ENCODE measurements at places on chromosomes 4 and X.

- no peak for DNase-seq
Observed at GRCh38 chr4:167111622-167112021, 122.7 kb downstream of the SPOCK3 start.

- DNase-seq = no peak
Observed at GRCh38 chr4:77954690-77955089, 92.1 kb downstream of the MRPL1 start.

GRCh38 chr4:142402156-142402555 is 443.9 kb downstream of the INPP4B start:
- DNase-seq = no peak

DNA sequence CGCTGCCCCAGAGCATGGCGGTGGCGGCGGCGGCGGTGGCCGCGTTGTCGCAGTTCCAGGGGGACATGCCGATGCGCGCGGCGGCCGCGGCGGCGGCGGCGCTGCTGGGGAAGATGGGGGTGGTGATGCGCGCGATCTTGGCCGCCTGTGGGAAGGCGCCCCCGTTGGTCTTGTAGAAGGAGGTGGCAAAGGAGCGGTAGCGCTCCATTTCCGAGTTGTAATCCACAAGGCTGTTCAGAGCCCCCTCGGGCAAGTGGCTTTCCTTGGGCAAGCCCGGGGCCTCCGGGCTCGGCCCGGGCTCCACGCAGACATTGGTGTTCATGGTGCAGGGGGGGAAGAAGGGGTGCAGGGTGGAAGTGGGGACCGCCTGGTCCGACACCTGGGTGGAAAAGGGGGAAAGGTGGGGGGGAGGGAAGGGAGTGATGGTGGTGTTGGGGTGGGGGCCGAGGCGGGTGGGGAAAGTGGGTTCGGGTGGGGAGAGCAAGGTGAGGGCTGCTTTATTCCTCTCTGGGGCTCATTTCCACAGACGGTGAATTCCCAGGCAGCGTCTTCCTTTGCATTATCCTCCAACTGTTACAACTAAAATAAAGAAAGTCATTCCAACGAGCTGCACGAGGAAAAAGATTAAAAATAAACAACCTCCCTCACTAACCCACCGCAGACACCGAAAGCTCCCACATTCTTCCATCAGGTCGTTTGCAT is 3.1 kb downstream of the CXXC4 start:
- no peak for DNase-seq

DNA sequence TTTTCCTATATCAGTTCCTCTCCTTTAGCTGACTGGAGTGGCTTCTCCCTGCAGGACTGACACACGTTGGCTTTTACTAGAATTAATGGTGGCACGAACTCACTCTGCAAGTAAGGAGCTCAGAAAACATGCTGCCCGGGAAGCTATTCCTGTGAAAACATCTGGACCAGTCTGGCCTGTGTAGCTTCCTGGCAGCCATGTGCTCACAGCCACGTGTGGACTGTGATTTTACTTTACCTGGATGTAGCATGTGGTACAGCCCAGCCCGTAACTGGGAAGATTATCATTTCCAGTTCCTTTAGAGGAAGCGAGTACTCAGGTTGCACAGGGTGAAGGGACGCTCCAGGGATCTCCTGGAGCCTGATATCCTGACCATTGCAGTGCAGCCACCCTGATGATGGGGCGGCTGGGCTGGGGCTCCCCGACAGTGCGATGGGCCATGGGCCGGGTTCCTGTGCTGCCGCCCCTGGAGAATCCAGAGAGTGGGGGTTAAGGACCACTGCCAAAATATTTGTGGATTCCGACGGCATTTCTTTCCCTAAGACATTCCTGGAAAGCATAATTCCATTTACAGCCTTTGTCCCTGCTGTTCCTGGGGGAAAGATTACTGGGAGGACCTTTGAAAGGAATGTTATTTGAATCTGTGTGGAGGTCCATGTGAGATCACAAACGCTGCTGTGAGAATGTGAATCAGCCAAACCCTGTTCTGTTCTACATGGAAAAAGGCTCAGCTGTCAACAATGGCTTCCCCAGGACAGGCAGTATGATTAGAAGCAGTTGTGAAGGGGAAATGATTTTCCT is 35.0 kb downstream of the PROM1 start:
- no peak for DNase-seq

GRCh38 chrX:128106630-128107029 is 54.4 kb upstream of the ACTRT1 start:
- DNase-seq = no peak

- DNase-seq = no peak
Observed at GRCh38 chrX:53239474-53239873, 14.5 kb upstream of the KDM5C start.

- no peak for DNase-seq
Observed at GRCh38 chr4:94507708-94508107, 56.0 kb downstream of the PDLIM5 start.
